ENCODE measurements at places on chromosomes 3 and 15. TPM values are rescaled to one million over a fixed set of nuclear protein-coding genes. Genes with fewer than 3 reads are reported as not detected.

DNA sequence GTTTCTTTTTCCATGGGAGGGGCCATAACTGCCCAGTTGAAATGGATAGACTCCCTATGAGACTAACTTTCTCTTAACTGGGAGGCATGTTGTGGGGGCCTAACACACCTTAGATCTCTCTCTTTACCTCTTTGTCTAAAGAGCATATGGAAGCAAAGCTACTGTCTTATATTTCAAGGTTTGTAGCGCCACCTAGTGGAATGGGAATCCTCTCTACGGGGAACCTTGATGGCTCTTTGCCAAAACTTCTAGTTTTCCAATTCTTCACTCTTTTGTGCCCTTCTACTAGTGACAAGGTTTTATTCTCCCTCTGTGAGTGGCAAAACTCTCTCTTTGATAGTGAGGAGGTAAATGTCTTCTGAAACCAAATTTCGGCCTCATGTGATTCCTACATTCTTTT lies 1030.4 kb upstream of the CADM2 start:
- DNase-seq, result no peak

DNA sequence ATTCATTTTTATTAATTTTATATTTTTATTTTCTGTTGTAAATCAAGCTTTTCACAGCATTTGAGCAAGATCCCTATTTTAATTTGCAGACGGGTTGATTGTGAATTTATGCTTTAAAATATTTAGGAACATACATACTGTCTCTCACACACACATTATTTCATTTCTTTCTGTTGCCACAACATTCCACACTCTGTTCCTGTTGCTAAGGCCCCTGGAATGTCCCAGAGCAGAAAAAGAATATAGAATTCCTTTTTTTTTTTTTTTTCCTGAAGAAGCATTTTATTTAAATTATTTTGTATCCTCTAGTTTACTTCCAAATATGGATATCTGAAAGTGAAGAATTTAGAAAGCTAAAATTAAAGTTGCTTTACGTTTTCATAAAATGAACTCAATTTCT lies 36.8 kb upstream of the SCAANT1 start:
- DNase-seq, result no peak

DNA sequence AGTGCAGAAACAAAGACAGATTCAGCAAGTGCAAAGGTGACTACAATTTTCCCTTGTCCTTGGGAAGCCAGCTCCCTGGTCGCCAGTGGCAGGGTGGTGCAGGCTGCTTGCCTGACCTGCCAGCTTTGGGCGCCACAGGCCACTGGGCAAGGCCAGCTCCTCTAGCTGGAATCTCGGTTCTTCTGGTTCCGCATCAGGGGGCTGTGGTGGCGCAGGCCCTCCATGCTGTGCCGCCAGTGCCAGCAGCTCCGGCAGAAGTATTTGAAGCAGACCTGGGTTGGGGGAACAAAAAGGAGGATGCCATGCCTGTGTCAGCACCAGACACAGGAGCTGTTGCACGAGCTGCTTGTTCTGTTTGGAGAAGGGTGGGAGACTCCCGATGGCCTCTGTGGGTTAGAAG lies 4.2 kb upstream of the RPS17 start:
- no peak for DNase-seq

GRCh38 chr3:29267226-29267625 lies 13.6 kb upstream of the RBMS3 start:
- DNase-seq, result no peak

- DNase-seq, result no peak
Observed at GRCh38 chr3:81268526-81268925, 492.9 kb downstream of the GBE1 start.

CLDN11 gene
- 226 TPM for polyA plus RNA-seq

PROK2 gene
- not detected for polyA plus RNA-seq

GRCh38 chr3:61578667-61579367 lies 17.4 kb downstream of the PTPRG start:
- DNase-seq, result no peak

ADAMTSL3 gene
- polyA plus RNA-seq, result 5.0 TPM

- DNase-seq, result no peak
Observed at GRCh38 chr3:183883291-183884096, 1.2 kb downstream of the PARL start.

GRCh38 chr3:30440880-30441279 lies 165.5 kb upstream of the TGFBR2 start:
- DNase-seq, result no peak

ZKSCAN7 gene
- 19.4 TPM for polyA plus RNA-seq

FAM81A gene
- polyA plus RNA-seq, result 22.5 TPM

Data from right renal pelvis (tissue), 4 donors.